ENCODE measurements at places on chromosomes 16 and 17.

DNA sequence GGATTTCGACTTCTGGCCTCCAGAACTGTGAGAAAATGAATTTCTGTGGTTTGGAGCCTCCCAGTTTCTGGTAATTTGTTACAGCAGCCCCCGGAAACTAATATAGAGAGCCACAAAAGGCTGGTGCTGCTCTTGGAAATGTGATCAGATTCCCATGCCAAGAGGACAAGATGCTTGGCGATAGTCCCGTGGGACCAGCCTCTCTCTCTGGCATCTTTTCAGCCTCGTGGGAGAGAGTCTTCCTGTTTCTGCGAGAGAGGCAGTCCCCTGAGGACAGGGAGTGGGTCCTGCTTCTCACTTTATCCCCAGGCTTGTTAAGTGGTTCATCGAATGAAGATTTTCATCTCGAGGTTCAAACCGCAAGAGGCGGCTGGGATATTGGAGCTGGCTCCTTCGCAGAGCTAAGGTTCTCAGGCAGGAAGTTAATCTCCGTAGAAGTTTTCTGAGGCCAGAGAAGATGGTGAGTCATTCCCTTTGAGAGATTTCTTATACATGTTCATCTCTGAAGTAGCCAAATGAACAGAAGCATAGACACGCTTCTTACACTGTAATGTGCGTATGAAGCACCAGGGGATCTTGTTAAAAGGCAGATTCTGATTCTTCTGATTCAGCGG lies 211.6 kb upstream of the SDK2 start:
- no peak for DNase-seq

- DNase-seq = no peak
These were observed 8.0 kb downstream of the AHSP start for GRCh38 chr16:31535737-31536136.

- DNase-seq = no peak
These were observed 34.9 kb downstream of the GTF3C1 start for GRCh38 chr16:27514806-27515205.

DNA sequence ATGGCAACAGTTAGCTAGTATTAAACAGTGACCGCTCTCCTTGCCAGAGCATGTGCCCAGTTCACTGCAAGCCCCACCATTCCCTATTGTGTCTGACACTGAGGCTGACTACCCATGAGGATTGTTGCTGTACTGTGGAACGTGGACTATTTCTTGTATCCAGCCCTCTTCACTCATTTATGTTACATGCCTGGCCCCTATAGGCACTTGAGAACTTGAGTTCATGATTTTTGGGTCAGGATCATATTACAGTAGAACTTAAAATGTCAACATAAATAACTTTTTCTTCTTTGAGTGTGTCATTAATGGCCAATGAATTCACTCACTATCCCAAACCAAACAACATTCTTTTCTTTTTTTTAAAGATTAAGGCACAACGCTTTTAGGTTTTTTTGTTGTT lies 55.7 kb downstream of the LYRM1 start:
- DNase-seq = no peak

- DNase-seq = no peak
These were observed 72.4 kb downstream of the PGS1 start for GRCh38 chr17:78450696-78451345.

DNA sequence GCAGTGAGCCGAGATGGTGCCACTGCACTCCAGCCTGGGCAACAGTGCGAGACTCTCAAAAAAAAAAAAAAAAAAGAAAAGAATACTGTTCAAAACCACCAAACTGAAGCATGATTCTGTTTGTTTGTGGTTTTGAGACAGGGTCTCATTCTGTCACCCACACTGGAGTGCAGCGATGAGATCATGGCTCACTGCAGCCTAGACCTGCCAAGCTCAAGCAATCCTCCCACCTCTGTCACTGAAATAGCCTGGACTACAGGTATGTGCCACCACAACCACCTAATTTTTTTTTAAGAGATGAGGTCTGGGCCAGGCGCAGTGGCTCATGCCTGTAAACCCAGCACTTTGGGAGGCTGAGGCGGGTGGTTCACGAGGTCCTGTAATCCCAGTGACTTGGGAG lies 4.3 kb downstream of the SUMO2 start:
- DNase-seq = no peak

- no peak for DNase-seq
These were observed 26.2 kb upstream of the ZNF652 start for GRCh38 chr17:49388290-49388640.

DNA sequence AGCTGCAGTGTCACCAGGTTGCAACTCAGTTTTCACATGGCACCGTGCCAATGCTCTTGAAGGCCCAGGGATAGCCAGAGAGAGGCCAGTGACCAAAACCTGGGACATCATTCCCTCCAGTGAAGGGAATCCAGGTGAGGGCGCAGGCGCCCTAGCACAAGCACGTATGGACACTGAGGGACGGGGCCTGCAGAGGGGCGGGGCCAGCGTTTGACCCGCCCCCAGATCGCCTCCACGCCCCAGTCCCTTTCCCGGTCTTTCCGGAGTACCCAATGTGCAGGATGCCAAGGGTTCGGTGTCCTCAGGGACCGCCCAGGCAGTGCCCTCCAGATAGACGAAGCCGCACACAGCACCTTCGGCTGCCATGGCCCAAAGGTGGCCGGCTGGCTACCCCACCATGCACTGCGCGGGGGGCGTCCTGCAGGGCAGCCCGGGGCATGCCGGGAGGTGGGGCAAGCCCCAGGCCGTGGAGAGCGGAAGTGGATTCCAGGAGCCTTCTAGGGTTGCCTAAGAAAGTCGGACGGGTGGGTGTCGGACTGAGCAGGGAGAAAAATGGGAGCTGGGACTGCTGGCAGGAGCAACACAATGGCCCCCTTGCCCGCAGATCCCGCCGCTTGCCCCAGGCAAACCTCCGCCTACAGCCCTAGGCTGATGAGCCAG lies 4.6 kb downstream of the SLC12A4 start:
- DNase-seq = no peak

- DNase-seq = no peak
These were observed 73.9 kb downstream of the AMFR start for GRCh38 chr16:56351481-56351880.

GRCh38 chr17:66655861-66656260 lies 179.1 kb upstream of the CACNG5 start:
- peak; percentile 42 for DNase-seq

GRCh38 chr16:68370581-68371275 lies 59.9 kb downstream of the PRMT7 start:
- no peak for DNase-seq

GRCh38 chr17:62791767-62792446 lies 16.2 kb downstream of the MARCHF10 start:
- DNase-seq = no peak

- no peak for DNase-seq
These were observed 14.3 kb upstream of the NUBP1 start for GRCh38 chr16:10729104-10730048.

DNA sequence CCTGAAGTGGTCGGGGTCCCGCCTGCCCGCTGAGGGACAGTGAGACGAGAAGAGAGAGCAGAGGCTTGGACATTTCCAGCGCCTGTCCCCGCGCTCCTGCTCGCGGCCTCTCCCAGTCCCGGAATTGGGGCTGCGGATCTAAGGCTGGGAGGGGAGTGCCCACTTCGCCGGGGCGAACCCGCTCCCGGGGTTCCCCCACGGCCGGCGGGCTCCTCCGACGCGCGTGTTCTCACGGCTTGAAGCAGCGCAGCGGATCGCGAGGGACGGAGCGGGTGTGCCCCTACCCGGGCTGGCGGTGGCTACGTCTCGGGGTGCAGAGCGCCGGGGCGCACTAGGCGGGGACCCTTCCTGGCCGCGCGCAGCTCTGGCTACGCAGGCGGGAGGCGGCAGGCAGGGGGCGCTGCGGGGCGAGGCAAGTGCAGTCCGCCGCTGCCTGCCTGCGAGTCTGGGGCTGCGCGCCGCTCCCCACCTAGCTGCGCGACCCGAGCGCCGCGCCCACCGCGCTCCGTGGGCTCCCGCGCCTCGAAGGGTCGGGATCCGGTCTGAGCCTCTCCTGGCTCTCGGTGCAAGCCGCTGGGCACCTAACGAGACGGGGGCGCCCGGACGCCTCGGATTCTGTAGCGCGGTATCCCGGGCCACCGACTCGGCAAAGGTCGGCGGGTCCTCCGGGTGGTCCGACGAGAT lies 1.2 kb downstream of the NGFR start:
- DNase-seq = peak; percentile 83

GRCh38 chr17:5405400-5405799 lies 14.1 kb downstream of the NUP88 start:
- DNase-seq = no peak

GRCh38 chr17:41254861-41255260 lies 323 bp upstream of the KRTAP9-9 start:
- no peak for DNase-seq

GRCh38 chr16:52741351-52741750 lies 194.4 kb upstream of the TOX3 start:
- no peak for DNase-seq

- no peak for DNase-seq
These were observed at the start of gene CDH3 for GRCh38 chr16:68644715-68645493. TSS of gene CDH3 (plus strand) at chr16:68645310. CDS start at chr16:68645380, 70 bp downstream.

GRCh38 chr17:39867880-39868553 lies at the start of gene ZPBP2:
TSS of gene ZPBP2 (plus strand) at chr17:39868202. CDS start at chr17:39868355, 153 bp downstream.
- DNase-seq = peak; percentile 50

GRCh38 chr16:56793492-56793891 lies 63.6 kb downstream of the NUP93 start:
- no peak for DNase-seq

DNA sequence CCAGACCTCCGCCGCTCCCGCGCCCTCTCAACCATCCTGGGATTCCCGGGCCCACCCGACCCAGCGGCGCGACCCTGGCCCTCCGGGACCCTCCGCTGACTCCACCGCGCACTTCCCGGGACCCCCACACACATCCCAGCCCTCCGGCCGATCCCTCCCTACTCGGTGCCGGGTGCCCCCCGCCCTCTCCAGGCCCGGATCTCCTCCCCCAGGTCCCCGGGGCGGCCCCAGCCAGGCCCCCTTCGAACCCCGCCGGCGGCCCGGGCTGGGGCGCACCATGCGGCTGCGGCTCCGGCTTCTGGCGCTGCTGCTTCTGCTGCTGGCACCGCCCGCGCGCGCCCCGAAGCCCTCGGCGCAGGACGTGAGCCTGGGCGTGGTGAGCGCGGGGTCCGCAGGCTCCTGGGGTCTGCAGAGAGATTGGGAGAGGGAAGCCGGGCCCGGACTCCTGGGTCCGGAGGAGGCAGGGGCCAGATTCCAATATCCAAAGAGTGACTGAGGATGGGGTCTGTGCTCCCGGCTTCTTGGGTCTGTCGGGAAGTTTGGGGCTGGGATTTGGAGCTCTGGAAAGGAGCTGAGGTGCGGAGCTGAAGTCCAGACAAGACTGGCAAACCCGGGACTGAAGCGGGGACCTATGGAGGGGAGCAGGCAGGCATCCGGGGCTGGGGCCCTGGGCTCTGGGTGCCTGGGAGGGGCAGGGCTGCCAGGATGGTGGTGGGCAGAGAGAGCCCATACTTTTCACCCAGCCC lies 453 bp downstream of the MMP25 start:
- DNase-seq = no peak

DNA sequence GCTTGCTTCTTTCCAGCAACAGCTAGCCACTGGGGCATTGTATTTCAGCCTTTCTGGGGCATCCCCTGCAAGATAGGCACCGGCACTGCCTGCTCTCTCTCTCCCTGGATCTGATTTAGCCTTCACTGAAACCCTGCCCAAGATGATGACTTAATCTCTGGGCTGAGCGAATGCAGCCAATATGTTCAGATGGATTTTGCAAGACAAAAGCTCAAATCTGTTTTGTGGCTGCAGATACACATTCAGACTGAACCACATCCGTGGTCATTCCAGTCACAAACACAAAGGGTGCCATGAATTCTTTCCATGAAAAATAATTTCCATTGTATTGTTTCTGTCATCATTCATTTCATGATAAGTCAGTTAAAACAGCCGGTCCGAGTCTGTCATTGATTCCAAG lies 24.2 kb downstream of the SOST start:
- DNase-seq = no peak

DNA sequence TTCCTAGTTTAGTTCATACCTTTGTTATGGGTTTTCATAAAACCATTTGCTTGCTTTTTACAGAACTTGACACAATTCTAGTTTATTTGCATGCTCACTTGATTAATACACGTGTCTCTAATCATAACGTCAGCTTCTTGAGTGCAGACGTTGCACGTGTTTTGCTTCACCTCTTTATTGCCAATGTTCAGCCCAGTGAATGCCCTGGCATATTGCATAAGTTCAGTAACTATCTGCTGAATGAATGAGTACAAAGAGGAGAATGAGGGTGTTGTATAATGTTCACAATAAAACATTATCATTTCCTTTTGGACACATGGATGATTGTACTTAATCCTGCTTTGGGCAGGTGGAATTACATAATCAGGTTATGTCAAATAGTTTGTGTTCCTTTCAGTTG lies 519.8 kb downstream of the HS3ST4 start:
- DNase-seq = no peak

- DNase-seq = no peak
These were observed 131.1 kb downstream of the PHKB start for GRCh38 chr16:47592232-47592631.

DNA sequence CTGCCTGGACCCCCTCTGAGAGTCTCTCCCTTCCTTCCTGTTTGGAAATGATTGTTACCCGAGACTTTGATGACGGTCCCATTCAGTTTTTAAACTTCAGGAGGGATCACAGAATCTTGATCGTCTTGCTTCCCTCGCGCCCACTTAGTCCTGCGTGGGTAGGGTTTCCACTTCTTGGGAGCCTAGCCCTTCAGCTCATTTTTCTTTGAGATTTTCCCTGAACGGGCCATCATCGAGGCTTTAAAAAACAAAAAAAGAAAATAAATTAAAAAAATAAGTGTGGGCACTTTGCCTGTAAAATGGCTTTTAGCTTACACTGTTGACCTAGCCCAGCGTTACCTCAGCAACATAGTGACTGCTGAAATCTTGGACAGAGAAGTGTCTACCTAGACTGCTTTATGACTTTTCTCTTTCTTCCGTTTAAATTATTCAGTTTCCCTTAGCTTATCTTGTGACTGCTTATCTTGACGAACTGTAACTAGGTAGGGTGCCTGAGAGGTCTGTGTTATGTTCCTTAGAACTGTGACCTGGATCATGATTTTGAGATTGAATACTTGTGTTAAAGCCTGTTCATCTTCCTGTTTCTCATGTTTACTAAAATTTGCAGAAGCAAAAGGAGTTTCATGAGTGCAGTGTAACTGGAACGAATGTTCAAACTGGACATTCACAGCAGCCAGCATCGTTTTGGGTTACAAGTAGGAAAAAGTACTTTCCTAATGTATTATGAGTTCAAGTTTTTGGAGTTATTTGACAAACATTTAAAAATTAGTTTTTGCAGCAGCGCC lies 874 bp downstream of the WWP2 start:
- DNase-seq = no peak

DNA sequence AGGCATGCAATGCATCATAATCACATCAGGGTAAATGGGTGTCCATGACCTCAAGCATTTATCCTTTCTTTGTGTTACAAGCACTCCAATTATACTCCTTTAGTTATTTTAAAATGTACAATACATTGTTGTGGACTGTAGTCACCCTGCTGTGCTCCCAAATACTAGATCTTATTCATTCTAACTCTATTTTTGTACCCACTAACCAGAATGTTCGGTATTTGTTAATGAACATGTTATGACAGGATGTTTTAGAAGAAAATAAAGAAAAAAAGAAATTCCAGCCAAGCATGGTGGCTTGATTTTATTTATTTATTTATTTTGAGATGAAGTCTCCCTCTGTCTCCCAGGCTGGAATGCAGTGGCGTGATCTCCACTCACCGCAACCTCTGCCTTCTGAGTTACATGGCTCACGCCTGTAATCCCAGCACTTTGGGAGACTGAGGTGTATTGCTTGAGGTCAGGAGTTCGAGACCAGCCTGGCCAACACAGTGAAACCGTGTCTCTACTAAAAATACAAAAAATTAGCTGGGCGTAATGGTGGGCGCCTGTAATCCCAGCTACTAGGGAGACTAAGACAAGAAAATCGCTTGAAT lies 1.8 kb upstream of the NDE1 start:
- no peak for DNase-seq
